ENCODE measurements at places on chromosomes 16 and 17.

- DNase-seq, result no peak
These were observed 66.4 kb downstream of the KPNA2 start for GRCh38 chr17:68101987-68102314.

GRCh38 chr17:68397108-68397536 lies 60.2 kb downstream of the WIPI1 start:
- DNase-seq, result no peak

GRCh38 chr16:88657371-88657770 lies 5.5 kb downstream of the MVD start:
- no peak for DNase-seq

DNA sequence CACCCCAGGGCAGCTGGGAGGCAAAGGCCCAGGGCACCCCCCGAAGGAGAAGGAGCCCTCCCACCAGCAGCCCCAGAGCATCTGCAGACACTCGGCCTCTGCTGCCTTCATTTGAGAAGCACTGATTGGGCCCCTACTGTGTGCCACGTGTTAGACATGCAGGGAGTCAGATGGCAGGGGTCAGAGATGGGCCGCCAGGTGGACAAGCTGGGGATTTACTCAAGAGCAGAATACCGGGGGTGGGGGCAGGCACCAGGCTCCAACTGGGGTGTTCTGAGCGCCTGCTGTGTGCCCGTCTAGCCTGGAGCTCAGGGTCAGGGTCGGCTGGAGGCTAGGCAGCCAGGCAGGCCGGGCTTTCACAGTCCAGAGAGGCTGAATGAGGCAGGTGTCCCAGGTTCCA lies 18.7 kb downstream of the TPSG1 start:
- DNase-seq, result no peak

GRCh38 chr17:27762527-27763305 lies 37.6 kb downstream of the NOS2 start:
- DNase-seq, result no peak

GRCh38 chr17:66755101-66755943 lies 79.6 kb upstream of the CACNG5 start:
- DNase-seq, result no peak

DNA sequence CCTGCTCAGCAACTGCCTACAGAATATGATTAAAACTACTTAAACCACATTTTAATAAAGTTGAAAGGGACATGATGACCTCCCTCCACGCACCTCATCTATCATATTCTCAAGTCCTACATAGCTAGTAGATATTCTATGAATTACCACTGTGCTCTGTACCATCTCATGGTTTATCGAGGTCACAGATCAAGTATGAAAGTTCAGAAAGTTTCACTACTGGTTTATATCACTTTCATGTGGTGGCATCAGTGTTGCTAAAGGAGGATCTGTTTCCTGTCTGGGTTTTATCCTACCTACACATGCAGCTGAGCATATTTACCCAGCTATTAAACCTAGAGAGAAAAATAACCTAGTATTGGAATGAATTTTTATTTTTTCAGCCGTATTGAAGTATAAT lies 214.9 kb upstream of the MON1B start:
- DNase-seq, result no peak

GRCh38 chr16:48459167-48459566 lies 74.0 kb upstream of the SIAH1 start:
- no peak for DNase-seq

GRCh38 chr17:41354536-41354935 lies 3.9 kb upstream of the KRT33A start:
- no peak for DNase-seq
